Keratinocyte (primary cell): ENCODE measurements at places on chromosomes 13 and 19. TPM values are rescaled to one million over a fixed set of nuclear protein-coding genes. Genes with fewer than 3 reads are reported as not detected.

- DNase-seq, result no peak
These were observed 6.3 kb downstream of the DHPS start for GRCh38 chr19:12675399-12675798.

The MED26 gene
- polyA plus RNA-seq, result 4.7 to 5.9 TPM (median 4.9 TPM) in 3 replicates

The UBE2L5 gene
- polyA plus RNA-seq, result 0.26 to 0.38 TPM in 2 of 3 replicates, not detected in the other

The ZNF99 gene
- not detected in 3 replicates for polyA plus RNA-seq

DNA sequence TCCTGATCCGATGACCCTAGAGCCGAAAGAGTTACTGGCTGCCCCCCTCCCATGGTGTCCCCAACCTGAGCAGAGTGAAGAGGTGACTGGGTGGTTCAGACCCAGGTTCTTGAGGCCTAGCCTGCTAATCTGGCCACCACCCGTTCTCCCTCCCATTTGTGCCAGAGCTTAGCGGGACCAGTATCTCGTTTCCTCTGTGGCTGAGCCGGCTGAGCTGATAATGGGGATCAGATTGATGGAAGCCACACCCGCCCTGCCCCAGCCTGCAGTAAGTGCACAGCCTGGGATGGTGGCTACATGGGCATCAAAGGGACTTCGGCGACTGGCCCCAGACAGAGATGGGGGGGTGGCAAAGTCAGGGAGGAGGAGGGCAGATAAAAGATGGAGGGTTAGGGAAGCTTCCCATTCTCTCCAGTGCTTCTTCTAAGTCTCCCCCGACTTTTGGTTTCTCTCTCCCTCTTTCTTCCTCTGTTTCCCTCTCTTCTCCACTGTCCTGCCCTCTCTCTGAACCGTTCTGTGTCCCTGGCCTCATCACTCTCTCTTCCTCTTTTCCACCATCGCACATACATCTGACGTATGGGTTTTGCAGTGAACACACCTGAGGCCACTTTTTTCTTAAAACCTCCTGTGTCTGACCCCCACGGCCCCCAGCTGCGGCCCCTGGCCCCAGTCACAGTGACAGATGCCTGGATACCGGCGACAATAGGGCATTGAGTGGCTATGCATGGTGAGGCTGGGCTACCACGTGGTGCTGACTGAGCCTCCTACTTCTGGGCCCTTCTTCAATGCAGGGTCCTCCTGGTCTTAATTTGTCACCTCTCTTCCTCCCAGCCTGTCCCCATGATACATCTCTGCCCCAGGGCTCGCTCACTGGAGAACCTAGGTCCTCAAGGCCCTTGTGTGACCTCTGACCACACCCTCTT is 2.4 kb downstream of the ELAVL3 start:
- no peak for DNase-seq

DNA sequence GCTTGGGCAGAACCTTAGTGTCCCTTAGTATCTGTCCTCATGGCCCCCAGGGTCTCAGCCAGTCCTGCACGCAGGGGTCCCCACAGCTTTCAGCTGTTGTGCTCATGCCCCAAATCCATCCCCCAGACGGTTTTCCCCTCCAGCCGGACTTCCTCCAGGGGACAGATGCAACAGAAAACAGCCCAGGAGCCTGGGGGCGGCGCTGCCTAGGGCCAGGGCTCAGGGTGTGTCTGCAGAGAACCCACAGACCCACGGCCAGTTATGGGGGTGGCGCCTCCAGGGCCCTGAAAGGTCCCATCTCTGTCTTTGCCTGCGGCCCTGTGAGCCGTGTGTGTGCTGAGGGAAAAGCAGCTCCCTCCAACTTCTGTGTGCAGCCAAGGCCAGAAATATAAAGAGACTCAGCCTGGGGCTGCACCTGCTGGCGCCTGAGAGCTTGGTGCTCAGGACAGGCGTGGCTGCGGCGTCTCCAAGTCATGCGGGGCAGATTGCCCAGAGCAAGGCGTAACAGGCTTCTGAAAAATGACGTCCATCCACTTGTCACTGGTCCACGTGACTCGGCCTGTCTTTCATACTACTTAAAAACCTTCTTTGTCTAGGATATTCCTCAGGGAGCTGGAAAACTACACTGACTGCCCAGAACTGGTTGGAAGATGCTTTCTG is 22.1 kb upstream of the F7 start:
- no peak for DNase-seq

GRCh38 chr13:93670866-93671265 is 444.3 kb downstream of the GPC6 start:
- no peak for DNase-seq

- no peak for DNase-seq
These were observed 7.4 kb upstream of the ZNF541 start for GRCh38 chr19:47580397-47580796.

DNA sequence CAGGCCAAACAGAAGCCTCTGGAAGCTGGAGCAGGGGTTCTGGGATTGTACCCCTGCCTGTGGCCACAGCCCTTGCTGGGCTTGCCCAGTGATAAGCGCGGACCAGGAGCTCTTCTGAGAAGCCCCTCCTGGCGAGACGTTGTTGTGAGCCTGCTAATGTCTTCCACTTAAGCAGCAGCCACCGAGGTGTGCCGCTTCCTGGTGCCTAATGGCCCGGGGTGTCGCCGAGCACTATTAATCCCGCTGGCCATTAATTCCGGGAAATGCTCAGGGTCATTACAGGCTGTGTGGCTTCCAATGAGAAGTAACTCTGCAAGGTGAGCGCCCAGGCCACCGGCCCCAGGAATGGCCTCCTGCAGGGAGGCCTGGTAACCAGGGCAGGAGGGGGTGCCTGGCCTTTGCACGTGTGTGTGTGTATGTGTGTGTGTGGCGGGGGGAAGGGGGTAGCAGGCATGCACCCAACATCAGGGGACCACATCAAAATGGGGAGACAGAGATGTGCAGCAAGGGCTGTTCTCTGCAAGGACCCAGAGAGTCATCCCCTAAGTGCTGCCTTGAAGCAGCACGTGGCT is 175.0 kb downstream of the URI1 start:
- no peak for DNase-seq

- DNase-seq, result no peak
These were observed 74.6 kb downstream of the SHISA2 start for GRCh38 chr13:25977216-25977615.
